ENCODE measurements at places on chromosomes 12 and 14. TPM values are rescaled to one million over a fixed set of nuclear protein-coding genes. Genes with fewer than 3 reads are reported as not detected.

DNA sequence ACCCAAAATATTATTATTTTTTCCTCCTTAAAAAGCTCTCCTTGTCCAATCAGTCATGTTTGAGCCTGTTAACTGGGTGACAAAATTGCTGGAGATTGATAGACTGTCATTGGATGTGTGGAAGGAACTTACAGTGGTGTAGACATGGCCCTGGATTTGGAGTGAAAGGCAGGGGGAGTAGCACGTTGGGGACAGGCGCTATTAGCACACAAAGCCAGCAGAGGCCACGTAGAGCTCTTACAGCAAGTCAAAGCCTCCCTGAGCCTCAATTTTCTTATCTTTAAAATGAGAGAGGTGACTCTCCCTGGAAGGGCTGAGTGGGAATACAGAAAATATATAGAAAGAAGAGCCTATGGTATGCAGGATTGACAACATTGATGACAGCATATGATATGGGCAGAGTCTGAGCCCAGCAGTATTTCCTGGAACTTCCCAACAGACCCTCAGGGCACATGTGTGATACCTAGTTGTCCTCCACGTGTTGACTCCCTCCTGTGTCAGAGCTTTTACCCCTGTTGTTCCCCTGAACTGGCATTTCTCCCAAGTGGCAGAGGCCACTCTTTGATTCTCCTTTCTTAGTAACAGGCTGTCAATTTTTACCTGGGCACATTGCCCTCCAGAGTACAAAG, 504.9 kb downstream of the VRK1 start:
- no peak for DNase-seq

DNA sequence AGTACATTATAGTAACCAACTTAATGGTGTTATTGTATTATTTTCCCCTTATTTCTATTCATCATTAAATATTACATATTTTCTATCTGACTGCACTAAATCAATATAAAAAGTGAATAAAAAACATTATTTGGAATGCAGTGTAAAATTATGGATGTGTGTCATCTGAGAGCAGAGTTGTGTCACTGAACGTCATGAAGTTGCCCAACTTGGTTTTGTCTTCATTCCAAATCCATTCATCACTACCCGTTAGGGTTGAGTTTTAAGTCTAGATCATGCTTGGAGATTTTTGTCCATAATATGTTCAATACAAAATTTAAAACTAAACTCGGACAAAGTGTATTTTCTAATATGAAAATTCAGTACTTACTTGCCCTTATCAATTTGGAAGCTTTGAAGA, 16.1 kb downstream of the KLRF1 start:
- no peak for DNase-seq

GRCh38 chr12:51889216-51890132, 1.6 kb downstream of the ANKRD33 start:
- peak; percentile 18 for DNase-seq

DNA sequence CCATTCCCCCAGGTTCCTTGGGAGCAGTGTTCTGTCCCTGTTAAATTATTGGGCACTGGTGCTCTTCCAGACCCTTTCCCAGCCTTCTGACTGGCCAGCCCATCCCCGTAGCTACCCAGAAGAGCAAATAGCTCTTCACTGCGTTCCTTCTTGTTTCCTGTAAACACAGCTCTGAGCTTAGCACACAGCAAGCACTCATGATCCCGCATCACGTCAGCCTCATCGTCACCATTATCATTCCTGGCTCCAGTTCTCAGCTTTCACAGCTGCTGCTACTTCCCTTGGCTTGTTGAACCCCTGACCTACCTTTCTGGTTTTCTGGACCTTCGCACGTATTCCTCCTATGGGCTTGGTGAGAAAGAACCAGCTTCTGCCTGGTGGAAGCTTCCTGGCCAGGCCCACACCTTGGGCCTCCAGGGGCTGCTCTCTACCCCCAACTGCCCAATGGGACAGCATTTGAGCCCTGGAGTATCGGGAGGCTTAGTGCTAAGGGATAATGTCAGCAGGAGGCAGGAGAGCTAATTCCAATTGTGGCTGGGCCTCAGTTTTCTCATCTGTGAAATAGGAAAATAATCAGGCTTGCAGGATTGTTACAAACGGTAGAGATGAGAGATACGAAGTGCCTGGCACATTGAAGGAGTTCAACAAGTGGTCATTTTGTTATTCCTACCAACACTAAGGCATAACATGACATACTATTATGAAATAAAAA, 22.6 kb upstream of the PAPOLA start:
- DNase-seq, result no peak

DNA sequence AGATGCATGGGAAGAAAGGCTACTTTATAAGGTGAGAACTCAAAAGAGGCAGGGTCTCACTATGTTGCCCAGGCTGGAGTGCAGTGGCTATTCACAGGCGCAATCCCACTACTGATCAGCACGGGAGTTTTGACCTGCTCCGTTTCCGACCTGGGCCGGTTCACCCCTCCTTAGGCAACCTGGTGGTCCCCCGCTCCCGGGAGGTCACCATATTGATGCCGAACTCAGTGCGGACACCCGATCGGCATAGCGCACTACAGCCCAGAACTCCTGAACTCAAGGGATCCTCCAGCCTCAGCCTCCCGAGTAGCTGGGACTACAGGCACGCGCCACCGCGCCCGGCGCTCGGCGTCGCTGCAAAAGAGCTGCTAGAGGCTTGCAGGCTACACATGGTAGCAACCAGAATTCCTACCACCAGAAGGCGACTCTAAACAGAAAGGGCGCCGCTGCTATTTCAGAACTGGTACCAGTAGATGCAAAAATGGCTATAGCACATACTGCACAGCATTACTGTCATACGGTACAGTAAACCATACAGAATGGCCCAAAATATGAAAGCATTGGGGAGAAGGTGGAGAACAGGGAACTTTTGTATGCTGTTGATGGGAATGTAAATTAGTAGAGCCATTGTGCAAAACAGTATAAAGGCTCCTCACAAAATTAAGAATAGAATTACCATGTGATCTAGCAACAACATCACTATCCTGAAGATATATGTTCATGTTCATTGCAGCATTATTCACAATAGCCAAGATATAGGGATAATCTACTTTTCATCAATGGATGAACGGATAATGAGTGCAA, 1.2 kb upstream of the NEMF start:
- peak; percentile 76 for DNase-seq

- DNase-seq, result no peak
These were observed 199.4 kb upstream of the NUDT4 start for GRCh38 chr12:93178154-93178878.

MYF6 gene
- total RNA-seq, result not detected

NOPCHAP1 gene
- total RNA-seq, result 12.9 TPM

MAP1LC3B2 gene
- total RNA-seq, result not detected

DEPDC4 gene
- 1.4 TPM for total RNA-seq

GRCh38 chr12:104419717-104420116, 37.0 kb upstream of the CHST11 start:
- no peak for DNase-seq

DNA sequence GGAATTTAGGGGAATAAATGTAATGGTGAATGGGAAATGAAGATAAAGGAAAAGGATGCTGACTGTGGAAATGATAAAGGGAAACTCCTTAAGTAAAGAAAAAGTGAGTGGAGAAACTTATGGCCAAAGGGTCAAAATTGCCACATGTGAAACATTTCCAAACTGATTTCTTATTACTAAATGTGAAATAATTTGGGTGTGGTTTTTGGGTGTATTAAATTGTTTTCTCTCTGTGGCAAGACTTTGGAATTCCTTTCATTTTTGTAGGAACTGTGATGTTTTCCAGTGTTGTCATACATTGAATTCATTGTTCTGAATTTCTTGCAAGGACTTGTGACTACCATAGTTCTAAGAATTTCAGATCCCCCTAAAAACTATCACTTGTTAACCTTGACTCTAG, 1891.5 kb upstream of the SEL1L start:
- no peak for DNase-seq

FOXA1 gene
- 0.59 TPM for total RNA-seq

GRCh38 chr12:121949648-121950397, 31.4 kb downstream of the CFAP251 start:
- DNase-seq, result no peak

A2M gene
- total RNA-seq, result 75.0 TPM

DNA sequence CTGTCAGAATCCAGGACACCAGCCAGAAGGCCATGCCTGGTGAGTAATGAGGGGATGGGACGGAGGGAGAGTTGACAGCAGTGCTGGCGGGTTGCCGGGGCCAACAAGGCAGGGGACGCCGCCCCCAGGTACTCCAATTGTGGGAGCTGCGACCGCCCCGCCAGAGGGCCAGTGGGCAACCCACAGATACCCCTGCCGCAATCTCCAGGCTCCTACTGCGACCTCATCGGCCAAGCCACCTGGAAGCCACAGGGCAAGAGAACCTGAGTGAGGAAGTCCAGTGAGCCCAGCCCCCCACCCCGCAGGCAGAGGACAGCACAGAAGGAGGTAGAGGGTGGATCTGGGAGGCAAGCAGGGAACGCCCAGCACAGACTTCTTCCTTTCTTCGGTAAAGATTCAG, 103.0 kb downstream of the RIMBP2 start:
- DNase-seq, result no peak

GRCh38 chr14:22489244-22489545, 99.8 kb downstream of the DAD1 start:
- no peak for DNase-seq

GRCh38 chr14:52240623-52241022, 26.9 kb upstream of the PTGDR start:
- DNase-seq, result no peak

DNA sequence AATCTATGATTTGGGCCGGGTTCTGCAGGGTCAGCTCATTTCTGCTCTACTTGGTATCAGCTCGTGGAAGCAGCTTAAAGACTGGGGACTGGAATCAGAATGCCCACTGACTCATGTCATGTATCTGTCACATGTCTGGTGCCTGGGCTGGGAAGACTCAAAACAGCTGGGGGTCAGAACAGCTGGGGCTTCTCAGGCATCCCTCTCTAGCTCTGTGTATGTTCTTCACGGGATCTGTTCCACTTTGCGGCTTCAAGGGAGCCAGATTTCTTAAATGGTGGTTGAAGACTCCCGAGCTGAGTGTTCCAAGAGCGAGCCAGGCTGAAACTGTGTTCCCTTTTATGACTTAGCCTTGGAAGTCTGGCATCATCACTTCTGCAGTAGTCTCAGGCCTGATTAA, 11.9 kb downstream of the AEBP2 start:
- no peak for DNase-seq

HEATR5A gene
- total RNA-seq, result 12.8 TPM

TAS2R14 gene
- 0.92 TPM for total RNA-seq

GRCh38 chr12:67651132-67651695, 2.7 kb downstream of the DYRK2 start:
- DNase-seq, result no peak

DNA sequence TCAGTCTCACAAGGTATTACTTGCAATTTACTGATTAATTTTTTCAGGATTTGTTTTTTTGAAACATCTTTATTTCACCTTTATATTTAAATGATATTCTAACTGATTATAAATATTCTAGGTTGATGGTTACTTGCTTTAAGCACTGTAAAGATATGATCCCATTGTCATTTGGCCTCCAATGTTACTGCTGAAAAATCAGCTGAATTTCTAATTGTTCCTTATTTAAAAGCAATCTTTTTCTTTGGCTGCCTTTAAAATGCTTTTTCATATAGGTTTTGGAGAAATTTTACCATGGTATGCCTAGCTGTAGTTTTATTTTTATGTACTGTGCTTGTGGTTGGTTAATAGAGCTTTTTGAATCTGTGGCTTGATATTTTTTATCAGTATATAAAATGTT, 275.6 kb upstream of the PPFIA2 start:
- no peak for DNase-seq

- DNase-seq, result no peak
These were observed 53.9 kb downstream of the ANAPC7 start for GRCh38 chr12:110349514-110350151.

DNA sequence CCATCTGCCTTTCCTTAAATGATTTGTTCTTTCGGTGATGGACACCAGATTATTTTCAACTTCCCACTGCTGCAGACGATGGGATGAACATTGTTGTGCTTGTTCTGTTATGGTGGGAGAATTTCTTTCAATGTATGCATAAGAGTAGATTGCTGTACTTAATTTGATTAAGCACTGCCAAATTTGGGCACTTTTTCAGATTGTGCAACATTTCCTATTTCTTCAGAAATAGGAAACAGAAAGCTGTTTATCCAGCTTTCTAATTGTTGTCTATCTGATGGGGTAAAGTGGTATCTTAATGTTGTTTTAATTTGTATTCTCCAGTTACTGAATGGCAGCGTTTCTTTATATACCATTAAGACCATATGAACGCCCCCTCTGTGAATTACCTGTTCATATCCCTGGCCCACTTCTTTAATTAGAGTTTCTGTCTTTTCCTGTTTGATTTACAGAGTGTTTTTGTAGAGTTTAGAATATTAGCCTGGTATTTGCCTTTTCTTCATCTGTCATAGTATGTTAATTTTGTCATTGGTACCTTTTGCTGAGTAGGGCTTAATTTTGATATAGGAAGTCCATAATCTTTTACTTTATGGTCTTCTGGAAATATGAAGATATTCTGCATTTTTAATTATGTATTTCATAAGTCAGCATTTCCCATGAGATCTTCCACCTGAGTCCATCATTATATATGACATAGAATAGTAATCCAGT, 59.6 kb downstream of the DIP2B start:
- DNase-seq, result no peak

GRCh38 chr12:115437061-115437567, 753.1 kb upstream of the TBX3 start:
- DNase-seq, result no peak

DNA sequence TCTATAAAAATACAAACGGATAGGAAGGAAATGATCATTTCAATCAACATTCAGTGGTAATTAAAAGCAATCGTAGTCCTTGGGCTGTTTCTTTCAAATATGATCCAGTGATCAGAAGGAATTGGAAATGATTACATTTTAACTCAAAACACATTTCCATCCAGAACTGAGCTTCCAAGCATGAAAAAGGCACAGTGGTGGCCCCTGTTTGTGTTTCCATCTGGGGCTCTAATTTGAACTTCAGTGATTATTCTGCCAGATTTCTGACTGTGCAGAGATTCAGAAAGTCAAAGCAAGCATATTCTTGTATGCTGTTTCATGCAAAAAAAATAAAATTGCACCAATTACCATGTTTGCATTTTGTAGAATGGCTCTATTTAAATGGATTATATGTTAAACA, 157.0 kb upstream of the LMNTD1 start:
- no peak for DNase-seq

- no peak for DNase-seq
These were observed 8.8 kb downstream of the IKBIP start for GRCh38 chr12:98635657-98636323.
